ENCODE measurements at places on chromosomes 1 and 21.

GRCh38 chr1:32406629-32407111, 12.4 kb upstream of the BSDC1 start:
- H3K27me3 ChIP-seq, result peaks cover under 1% of the 10 kb centered on the region
- H3K27ac ChIP-seq, result no peak overlapping the region
- H3K4me3 ChIP-seq, result no peak overlapping the region
- no peaks in the 10 kb centered on the region for H3K36me3 ChIP-seq
- DNase-seq, result no peak

DNA sequence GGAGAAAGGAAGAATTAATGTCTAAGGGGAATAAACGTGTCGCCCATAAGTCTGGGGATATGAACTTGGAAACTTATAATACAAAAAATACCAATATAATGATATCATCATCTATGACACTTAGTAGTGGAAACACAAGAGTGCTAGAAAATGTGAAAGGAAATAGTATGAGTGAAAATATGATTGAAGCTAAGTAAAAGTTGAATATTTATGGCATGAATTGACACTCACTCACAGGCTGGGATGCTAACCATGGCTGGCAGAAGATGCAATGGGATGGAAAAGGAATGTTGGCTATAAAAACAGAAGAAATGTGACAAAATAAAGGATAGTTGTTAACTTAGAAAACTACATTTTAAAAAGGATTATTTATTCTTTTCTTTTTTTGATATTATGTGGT, 120.1 kb downstream of the XPR1 start:
- H3K4me3 ChIP-seq, result no peak overlapping the region
- no peak overlapping the region for H3K27ac ChIP-seq
- H3K27me3 ChIP-seq, result no peaks in the 10 kb centered on the region
- DNase-seq, result no peak
- no peaks in the 10 kb centered on the region for H3K4me1 ChIP-seq

GRCh38 chr1:201283836-201284553, 689 bp downstream of the PKP1 start:
- H3K27me3 ChIP-seq, result peaks cover 19% of the 10 kb centered on the region
- no peaks in the 10 kb centered on the region for H3K36me3 ChIP-seq
- DNase-seq, result no peak

DNA sequence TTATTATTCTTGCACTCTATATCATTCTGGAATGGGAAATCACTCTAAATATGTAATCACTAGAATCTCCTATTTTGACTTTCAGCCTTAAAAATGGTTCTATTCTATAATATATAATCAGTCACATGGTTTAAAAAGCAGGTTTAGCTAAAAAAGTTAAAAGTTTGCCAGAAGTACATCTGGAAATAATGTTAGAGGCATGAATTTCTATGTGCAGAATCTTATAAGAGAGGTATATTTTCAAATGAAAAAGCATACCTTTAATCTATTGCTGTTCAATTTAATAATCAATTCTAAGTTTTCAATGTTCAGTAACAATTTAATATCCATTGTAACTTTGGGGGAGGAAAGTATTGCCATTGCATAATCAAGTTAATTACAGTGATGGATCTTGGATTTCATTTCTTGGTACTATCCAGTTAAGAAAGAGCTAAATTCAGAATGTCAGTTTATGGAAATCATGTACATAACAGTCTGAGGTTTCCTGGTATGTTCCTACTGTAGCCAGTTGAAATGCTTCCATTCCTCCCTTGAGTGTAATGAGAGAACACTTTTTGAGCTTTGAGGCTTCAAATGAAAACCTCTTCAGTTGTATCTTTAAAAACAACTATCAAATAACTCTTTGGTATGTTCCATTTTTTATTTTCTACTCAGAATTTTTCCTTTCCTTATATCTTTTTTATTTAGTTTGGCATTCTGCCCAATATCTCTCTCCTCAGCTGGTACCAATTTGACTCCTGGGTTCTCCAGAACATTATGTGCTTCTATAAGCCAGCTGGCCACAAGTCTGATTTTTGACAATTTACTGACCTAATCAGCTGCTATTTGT, 175.7 kb upstream of the COL11A1 start:
- H3K27me3 ChIP-seq, result no peaks in the 10 kb centered on the region
- H3K36me3 ChIP-seq, result no peaks in the 10 kb centered on the region
- H3K27ac ChIP-seq, result no peak overlapping the region
- no peak overlapping the region for H3K4me3 ChIP-seq
- no peaks in the 10 kb centered on the region for H3K4me1 ChIP-seq
- DNase-seq, result no peak

DNA sequence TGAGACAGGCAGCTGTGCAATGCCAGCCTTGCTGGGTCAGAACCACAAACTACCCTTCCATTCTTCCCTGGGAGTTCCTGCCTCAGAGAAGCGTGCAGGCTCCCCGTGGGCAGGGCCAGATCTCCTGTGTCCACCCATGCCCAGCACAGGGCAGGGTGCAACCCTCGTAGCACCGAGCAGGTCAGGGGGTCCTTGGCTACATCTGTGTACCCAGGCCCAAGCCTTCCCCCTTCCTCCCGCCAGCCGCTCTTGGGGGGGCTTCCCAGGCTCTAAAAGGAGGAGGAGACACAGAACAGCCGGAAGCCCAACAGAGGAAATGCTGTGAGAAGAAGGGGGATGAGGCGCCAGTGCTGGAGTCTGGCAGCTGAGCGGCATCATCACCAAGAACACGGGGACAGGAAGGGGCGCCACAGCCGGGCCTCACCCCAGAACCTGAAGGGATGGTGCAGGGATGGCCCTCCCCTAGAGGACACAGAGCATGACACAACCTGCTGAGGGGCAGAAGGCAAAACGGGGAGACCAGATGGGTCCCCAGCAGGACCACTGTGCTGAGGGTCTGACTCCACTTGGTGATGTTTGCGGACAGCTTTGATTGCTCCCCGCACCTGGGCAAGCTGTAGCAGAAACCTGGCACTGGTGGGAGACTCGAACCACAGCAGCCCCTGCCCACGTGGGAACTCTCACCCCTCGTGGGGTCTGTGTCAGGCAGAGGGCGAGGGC, 233.2 kb downstream of the NPHP4 start:
- no peak for DNase-seq
- H3K4me1 ChIP-seq, result no peaks in the 10 kb centered on the region
- no peak overlapping the region for H3K4me3 ChIP-seq
- H3K36me3 ChIP-seq, result no peaks in the 10 kb centered on the region

DNA sequence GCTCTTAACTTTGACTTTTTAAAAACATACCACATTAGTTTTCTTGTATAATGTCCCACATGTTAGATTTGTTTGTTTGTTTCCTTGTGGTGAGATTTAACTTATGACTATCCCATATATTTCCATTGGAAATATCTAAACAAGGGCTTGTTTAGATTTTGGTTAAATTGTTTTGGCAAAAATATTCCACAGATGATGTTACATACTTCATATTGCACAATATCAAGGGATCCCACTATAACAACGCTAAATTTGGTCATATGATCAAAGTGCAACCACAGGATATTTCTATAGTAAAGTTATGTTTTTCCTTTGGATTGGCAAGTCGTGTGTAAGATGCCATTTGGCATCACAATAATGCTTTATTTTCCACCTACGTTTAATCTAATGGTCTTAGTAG, 396.7 kb downstream of the TGFB2 start:
- H3K4me3 ChIP-seq, result no peak overlapping the region
- H3K36me3 ChIP-seq, result no peaks in the 10 kb centered on the region
- H3K27me3 ChIP-seq, result peaks cover 2% of the 10 kb centered on the region
- no peaks in the 10 kb centered on the region for H3K4me1 ChIP-seq
- no peak for DNase-seq

GRCh38 chr1:48793863-48794262, 17.2 kb upstream of the BEND5 start:
- H3K27me3 ChIP-seq, result peaks cover 16% of the 10 kb centered on the region
- H3K4me3 ChIP-seq, result no peak overlapping the region
- DNase-seq, result no peak
- no peak overlapping the region for H3K27ac ChIP-seq

DNA sequence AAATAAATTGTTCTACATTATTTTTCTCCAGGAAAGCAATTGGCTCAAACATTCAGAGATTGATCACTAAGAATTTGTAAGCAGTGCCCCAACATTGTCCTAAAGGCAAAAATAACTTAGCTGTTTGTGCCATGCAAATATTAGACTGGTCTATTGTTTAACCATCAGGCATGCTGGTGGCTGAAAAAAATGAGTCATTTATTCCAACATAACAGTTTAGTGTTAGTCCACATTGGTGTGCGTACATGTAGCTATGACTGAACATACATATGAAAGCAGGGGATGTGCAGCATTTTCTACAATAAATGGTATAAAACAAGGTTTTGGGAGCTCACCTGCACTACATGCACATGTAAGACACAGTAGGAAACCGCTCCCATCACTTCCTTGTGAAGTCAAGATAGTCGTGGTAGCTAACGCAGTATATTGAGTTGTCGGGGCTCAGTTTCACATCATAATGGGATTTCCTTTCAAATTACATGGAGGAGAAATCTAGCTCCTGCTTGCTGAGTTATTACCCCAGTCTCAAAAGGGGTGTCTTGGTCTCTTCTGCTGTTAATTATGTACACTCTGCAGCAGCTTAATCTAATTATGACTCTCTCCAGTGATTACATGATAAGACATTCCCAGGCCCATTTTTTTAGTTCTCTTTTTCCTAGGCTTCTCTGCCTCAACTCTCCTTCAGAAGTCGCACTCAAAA, 199.4 kb downstream of the LYPLAL1 start:
- H3K4me1 ChIP-seq, result no peaks in the 10 kb centered on the region
- no peaks in the 10 kb centered on the region for H3K36me3 ChIP-seq
- H3K27me3 ChIP-seq, result no peaks in the 10 kb centered on the region
- no peak for DNase-seq
- no peak overlapping the region for H3K4me3 ChIP-seq
- no peak overlapping the region for H3K27ac ChIP-seq

GRCh38 chr1:66480162-66480561, 53.8 kb upstream of the SGIP1 start:
- no peak for DNase-seq
- no peak overlapping the region for H3K27ac ChIP-seq
- peaks cover 18% of the 10 kb centered on the region for H3K27me3 ChIP-seq
- no peak overlapping the region for H3K4me3 ChIP-seq
- H3K36me3 ChIP-seq, result no peaks in the 10 kb centered on the region

- peak overlapping the region; percentile 90 for H3K27ac ChIP-seq
- H3K36me3 ChIP-seq, result peaks cover 15% of the 10 kb centered on the region
- peaks cover 47% of the 10 kb centered on the region for H3K4me1 ChIP-seq
- H3K4me3 ChIP-seq, result peak overlapping the region; percentile 44
- DNase-seq, result peak; percentile 90
- H3K27me3 ChIP-seq, result no peaks in the 10 kb centered on the region
These were observed 10.7 kb downstream of the MR1 start for GRCh38 chr1:181044449-181044966.

- no peak overlapping the region for H3K27ac ChIP-seq
- H3K27me3 ChIP-seq, result no peaks in the 10 kb centered on the region
These were observed 519.7 kb upstream of the PRMT6 start for GRCh38 chr1:106536741-106537140.

DNA sequence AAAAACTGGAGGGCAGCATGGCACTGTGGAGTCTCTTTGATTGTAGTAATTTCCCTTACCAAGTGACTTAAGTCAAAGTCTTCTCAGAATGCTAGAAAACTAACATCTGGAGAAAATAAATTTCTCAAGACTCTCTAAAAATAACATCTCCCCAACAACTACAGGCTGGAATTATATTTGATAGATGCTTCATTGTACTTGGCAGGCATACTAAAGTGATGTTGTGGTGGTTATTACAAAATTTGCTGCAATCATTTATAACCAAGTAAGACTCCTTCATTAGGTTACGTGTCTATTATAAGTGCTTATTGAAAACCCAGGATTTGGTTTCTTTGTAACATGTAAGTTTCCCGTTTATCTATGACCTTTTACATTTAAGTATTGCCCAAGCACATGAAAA, 132.9 kb upstream of the NRIP1 start:
- H3K27me3 ChIP-seq, result no peaks in the 10 kb centered on the region
- H3K36me3 ChIP-seq, result no peaks in the 10 kb centered on the region
- H3K27ac ChIP-seq, result no peak overlapping the region
- H3K4me1 ChIP-seq, result no peaks in the 10 kb centered on the region

- no peak for DNase-seq
- no peaks in the 10 kb centered on the region for H3K4me1 ChIP-seq
- peaks cover 10% of the 10 kb centered on the region for H3K27me3 ChIP-seq
- no peaks in the 10 kb centered on the region for H3K36me3 ChIP-seq
These were observed 13.1 kb downstream of the SLC26A9 start for GRCh38 chr1:205930195-205930577.

DNA sequence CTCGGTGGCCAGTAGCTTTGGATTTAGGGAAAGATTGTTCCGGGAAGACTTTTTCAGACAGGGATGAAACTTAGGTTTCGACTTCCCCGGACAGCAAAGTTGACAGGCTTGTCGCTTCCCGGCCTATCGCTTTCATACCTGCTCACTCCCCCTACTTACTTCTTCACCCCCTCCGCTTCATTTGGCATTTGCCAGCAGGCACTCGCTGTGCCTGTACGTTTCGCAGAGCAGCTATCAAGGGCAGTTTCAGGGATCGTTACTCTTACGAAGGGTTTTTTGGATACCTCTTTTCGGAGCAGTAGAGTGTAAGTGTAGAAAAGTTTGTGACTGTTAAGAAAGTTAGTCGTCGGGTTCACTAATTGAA, 393 bp downstream of the BLZF1 start:
- peak; percentile 52 for DNase-seq
- no peak overlapping the region for H3K27ac ChIP-seq
- peaks cover 23% of the 10 kb centered on the region for H3K36me3 ChIP-seq
- H3K27me3 ChIP-seq, result no peaks in the 10 kb centered on the region

DNA sequence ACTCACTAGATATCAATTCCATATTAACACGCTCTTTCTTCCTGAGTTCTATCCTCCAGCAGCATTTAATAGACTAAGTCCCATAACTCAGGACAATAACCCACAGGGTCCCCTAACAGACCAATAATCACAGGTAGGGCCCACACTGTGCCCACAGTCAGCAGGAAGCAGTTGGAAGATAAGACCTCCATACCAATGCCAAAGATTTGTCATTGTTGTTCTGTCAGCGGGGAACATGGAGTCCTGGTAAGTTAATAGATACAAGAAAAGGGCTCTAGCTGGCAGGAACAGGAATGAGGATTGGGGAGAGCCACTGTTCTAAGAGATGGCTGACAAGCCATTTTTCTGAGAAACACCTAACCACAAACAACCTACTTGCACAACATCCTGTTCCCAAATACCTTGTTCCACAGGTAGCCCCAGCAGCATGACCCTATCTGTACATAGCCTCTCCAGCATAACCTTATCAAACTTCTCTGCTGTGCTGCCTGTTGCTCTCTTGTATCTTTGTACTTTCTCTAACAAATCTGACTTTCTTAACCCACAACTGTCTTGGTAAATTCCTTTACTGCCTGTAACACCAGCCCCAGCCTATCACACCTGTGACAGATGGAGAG, 142.0 kb upstream of the KCNJ15 start:
- H3K4me1 ChIP-seq, result peaks cover 1% of the 10 kb centered on the region
- no peak for DNase-seq
- H3K27me3 ChIP-seq, result peaks cover 11% of the 10 kb centered on the region
- H3K36me3 ChIP-seq, result no peaks in the 10 kb centered on the region
- no peak overlapping the region for H3K27ac ChIP-seq
- H3K4me3 ChIP-seq, result no peak overlapping the region

Measured in activated CD8-positive, alpha-beta T cell treated with anti-CD3 and anti-CD28 coated beads for 36 hours (primary cell).